ENCODE measurements at places on chromosomes 13 and 19.

DNA sequence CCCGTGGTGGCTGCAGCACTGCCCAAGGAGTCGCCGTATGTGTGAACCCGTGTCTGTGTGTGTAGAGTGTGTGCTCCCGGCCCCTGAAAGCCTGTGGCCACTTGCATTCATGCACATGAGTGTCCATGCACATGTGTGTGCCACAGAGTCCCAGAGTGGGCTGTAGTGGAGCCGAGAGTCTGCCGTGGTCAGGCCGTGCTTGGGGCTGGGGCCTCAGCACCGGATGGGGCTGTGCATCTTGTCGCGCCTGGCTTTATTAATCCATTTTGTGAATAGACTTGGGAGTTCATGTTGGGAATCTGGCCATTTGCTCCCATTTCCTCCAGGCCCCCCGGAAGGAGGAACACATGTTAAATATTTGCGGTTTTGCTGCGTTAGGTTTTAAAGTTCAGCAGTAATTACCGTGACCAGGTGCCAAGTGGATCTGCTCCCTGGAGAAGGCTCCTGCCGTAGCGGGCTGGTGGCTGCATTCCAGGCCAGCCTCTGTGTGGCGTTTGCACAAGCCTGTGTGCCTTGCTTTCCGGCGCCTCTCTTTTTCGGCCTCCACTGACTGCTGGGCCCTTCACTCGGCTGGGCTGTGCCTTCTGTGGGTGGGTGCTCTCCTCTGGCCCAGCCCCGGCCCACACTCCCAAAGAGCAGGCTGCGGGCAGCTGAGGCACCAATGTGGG is 69.2 kb upstream of the KCTD15 start:
- DNase-seq = no peak

DNA sequence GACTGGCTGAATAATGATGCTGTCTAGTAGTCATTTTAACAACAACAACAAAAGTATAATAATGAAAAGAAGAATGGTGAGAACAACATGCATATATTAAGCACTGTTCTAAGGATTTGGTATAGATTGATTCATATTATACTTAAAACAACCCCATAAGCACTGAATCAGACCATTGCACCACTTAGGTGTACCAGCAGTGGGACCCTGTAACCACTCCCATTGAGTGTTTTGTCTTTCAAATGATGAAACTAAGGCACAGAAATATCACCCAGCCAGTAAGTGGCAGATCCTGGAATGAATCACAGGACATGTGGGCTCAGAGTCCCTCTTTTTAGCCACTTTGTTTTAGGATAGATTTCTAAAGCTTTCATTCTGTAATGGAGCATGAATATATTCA is 14.9 kb upstream of the TNFSF11 start:
- DNase-seq = no peak

DNA sequence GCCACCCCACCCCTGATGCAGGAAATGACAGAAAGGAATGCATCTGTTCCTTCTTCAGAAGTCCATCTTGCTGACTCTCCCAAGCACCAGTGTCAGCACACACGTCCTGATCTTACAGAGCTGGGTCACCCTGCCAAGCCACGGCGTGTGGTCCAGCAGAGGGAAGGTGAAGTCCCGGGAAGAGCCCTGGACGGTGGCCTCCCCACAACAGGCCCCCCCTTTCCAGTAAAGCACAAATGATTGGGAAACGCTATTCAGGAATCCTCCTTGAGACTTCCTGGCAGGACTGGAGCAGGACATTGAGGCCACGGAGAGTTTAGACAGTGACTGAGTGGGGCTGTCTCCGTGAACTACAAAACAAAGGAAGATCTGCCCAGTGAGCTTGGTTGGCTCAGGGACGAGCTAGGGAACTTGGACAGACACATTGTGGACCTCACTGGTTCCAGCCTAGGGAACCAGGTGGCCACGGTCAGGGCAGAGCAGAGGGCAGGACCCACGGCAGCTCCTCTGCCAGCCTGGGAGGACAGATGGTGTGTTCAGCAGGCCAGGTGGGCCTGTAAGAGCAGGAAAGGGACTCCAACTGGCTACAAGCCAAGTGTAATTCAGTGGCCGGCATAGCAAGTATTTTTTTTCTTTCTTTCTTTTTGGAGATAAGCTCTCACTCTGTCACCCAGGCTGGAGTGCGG is 41.7 kb downstream of the ELL start:
- DNase-seq = no peak

GRCh38 chr19:50427997-50428425 is 4.7 kb upstream of the MYBPC2 start:
- no peak for DNase-seq

GRCh38 chr19:43416951-43417623 is 2.4 kb downstream of the TEX101 start:
- DNase-seq = no peak

- DNase-seq = no peak
Measured at GRCh38 chr13:47639738-47640447, 361.2 kb downstream of the SUCLA2 start.

- no peak for DNase-seq
Measured at GRCh38 chr19:49056101-49056901, 1.2 kb downstream of the CGB7 start.

DNA sequence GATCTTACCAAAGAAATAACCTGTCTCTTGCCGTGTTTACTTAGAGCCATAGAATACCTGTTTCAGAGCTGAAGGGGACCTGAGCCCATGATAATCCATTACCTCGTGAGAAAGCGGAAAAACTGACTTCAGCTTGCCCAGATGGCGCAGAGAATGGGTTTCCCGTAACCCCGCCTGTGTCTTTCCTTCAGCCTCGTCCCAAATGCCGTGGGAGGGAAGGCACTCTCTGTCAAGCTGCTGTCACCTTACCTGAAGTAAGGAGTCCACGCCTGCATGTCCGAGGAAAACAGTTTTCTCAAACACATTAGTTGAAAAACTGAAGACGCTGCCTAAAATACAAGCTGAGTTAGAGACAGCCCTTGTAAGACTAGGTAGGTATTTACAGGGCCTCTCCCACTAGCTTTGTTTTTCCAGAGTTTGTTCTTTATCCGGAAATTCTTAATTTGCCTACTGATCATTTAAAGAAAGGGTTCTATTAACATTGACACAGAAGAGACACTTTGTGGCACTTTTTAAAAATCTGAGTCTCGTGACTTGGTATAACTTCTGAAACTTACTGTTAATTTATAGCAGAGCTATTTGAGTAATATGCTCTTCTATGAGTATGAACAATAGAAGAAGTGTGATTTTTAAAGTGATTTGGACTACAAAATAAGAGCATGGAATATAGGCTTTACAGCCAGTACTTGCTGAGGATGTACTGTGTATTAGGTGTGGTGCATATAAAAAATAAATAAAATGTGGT is 1.3 kb upstream of the INTS6 start:
- no peak for DNase-seq

DNA sequence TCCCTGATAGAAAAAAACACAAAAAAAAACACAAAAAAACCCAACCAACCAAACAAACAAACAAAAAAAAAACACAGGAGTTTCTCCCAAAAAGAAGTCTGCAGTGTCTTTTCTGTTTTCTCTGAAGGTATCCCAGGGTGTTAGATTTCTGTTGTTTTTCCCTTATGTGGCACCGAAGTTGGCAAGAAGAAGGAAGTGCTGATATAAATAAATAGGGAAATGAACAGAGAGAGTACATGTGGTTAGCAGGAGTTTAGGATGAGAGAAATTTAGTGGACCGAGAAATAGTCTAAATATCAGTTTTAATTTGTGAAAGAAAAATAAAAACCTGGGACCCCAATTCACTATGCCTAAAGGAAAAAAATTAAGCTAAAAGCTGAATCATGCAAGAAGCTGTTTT is 287.0 kb upstream of the SGCG start:
- DNase-seq = no peak

DNA sequence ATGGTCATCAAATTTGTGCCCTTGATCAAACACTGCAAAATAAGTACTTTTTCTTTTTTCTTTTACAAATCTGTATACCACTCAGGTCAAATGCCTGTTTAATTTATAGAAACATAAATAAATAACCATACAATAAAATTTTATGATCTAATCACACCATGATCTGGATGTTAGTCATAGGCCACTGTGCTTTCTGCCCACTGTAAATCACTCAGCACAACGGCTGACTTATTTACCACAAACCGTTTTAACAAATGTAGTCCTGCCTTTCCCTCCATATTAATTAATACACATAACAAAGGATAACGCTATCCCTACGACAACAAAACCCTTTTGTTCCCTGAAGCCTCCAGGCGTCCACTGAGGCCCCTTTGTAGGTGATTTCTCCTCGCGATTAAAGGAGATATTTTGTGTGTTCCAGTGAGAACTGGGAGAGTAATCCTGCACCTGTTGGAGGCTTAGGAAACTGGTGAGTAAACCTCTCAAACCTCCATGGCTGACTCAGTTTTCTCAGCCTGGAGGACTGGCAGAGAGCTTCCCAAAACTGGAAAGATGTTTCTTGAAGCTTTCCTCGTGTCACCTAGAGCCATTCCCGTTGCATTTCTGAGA is 477.1 kb upstream of the SGCG start:
- no peak for DNase-seq

DNA sequence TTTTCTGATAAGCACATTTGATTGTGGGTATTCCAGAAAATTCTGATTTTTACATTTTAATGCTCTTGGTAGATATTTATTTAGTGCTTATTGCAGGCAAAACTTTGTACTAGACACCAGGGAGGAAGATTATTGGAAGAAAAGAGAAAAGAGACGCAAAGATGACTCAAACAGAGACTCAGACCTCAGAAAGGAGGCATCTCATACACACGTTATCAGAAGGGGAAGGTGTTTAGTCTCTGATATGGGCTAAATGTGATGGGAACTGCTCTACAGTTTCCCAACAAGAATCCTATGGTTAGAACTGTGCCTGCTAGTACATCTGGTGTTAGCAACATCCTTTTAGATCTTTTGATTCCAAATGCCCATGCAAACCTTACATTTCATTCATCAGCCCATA is 245.6 kb downstream of the KLF5 start:
- no peak for DNase-seq

DNA sequence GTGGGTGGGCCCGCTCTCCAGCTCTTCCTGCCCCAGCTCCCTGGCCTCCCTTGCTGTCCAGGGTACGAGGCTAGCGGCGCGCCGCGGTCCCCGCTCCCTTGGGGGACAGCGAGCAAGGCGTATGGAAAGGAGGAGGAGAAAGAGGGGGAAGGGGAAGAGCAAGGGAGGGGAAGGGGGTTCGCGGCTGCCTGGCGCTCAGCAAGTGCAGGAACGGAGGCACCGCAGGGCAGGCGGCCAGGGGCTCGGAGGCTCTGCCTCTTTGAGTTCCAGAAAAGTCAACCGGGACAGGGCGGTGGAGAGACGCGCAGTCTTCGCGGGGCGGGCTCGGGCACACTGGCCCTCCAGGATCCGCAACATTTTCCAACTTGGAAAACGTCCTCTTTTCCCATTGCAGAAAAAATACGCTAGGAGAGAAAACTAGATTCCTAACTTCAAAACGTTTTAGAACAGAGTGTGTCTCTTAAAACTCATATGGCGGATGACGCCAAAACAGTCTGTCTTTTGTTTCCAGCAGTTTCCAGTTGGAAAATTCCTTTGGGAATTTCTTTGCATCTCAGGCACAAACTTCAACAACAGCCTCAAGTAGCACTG is 23.1 kb upstream of the TNFRSF19 start:
- no peak for DNase-seq

DNA sequence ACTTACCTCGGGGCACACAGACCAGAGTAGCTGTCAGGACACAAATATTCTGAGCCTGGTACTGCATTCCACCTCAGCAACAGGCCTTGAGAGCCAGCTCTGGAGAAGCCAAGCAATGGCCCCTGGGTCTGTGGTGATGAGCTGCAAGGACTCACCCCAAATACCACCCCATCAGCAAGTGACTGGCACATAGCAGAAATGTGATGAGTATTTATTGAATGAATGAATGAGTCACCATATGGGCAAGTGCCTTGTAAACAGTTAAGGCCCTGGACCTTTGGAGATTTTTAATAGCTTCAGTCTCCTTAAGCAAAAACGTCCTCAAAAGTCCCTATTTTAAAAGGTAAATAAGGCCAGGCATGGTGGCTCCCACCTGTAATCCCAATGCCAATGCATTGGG is 18.2 kb downstream of the GSX1 start:
- DNase-seq = no peak

- no peak for DNase-seq
Measured at GRCh38 chr19:46571495-46571894, 29.6 kb upstream of the CALM3 start.

GRCh38 chr13:84994582-84994981 is 804.6 kb downstream of the SLITRK6 start:
- no peak for DNase-seq

- DNase-seq = no peak
Measured at GRCh38 chr13:106433066-106433465, 102.4 kb downstream of the EFNB2 start.

DNA sequence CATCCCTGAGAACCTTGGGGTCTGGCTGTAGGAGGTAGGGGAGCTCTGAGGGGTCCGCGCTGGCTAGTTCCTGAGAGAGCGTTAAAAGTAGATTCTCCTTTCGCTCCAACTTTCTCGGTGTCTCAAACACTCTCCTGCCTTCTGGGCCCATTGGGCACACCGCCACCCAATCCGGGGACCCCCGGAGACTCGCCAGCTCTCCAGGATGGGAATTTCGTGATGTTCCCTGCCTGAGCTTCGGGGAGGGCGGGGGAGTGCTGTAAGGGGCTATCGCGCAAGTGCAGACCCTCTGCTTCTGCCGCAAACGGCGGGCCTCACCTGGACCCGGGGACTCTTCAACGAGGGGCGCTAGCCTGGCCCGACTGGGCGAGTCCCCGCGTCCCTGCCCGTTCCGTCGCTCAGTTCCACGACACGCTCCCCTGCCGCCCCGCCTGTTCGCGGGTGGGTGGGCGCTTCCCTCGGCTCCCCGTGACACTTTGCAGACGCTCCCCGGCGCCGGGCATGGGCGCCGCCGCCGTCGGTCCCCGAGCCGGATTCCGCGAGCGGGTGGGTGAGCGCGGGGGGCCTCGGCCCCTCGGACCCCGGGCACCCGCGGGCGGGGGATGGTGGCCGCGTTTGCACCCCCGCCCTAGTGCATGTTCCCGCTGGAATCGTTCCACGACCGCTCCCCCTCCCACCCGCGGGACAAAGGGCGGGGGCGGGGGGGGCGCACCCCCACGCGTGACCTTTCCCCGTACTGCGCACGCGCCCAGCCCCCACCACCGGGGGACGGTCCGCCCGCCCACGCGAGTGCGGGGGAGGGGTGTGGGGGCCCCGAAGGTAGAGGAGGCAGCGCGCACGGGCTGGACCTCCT is at the start of gene CCDC106:
Gene CCDC106, plus strand, starts transcription at position 481 of the 853 bp plus-strand sequence. CDS start 835 bp downstream, outside the sequence.
- no peak for DNase-seq

Measured in NCI-H1436 treated with DMSO at 0.1 percent for 48 hours (cell line).